ENCODE measurements at places on chromosomes 3 and 15.

DNA sequence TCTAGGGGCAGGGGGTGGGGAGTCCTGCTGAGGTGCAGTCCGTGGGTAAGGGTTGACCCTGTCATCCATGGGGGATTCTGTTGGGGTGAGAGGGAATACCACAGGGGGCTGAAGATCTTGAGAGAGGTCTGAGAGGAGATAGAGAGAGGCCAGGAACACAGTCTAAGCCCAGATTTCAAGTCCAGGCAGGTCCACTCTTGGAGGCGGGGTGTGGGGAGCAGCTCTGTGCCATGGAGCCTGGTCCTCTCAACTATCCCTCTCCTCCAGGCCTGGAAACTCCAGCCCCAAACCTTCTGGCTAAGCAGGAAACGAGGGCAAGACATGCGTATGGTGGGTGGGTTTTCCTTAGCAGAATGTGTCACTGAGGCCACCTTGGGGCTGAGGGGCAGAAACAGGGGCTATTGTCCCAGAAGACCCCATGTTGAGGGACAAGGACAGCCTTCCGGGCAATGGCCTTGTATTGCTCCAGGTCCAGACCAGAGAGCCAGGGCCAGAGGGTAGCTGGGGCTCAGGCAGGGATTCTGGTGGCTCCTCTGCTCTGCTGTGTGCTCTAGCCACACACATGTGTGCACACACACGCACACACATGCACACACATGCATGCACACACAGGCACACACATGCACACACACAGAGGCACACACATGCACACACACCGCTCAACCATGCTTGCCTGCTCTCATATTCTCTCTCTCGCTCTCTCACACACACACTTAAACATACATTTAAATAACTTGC lies 48.6 kb upstream of the MAGEF1 start:
- no peak for DNase-seq

DNA sequence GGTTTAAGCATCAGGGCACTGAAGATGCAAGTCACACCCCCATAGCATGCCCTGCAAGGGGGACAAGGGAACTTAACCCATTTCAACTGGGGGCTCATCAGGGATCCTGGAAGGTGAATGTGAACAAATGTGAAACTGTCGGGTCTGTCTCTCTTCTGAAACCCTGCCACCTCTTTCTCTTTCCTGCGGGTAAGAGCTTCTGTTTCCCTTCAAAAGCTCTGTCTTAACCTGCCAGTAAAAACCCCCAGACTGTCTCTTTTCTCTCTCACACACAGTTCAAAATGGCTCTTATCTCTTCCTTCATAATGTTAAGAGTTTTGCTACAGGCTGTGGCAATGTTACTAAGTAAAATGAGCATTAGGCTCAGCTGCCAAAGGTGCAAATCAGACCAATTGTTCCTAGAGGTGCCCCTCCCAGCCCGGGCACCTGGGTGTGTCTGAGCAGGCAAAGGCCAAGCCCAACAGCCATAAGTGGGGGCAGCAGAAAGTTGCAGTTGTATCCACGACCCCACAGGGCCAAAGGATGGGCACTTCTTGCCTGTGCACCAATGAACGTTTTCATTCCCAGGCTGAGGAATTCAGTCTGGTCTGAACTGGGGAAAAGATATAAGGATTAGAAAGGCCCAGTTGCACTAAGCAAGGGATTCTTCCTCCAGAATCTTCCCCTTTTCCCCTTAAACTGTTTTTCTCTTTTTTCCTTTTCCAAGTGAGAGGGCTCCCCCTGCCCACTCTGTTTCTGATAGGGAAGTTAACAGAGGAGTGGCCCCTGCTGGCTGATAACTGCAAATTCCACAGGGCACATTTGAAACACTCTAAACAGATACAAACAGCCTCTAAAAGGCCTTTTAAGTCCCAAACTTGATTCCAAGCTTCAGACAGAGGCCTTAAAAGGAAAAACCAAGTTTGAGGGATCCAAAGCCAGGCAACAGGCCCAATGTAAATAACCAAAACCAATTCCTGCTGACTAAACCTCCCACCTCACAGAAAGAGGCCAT lies 113.8 kb upstream of the EPHA6 start:
- DNase-seq = no peak

GRCh38 chr3:16319307-16319706 lies 54.3 kb downstream of the OXNAD1 start:
- peak; percentile 77 for DNase-seq

DNA sequence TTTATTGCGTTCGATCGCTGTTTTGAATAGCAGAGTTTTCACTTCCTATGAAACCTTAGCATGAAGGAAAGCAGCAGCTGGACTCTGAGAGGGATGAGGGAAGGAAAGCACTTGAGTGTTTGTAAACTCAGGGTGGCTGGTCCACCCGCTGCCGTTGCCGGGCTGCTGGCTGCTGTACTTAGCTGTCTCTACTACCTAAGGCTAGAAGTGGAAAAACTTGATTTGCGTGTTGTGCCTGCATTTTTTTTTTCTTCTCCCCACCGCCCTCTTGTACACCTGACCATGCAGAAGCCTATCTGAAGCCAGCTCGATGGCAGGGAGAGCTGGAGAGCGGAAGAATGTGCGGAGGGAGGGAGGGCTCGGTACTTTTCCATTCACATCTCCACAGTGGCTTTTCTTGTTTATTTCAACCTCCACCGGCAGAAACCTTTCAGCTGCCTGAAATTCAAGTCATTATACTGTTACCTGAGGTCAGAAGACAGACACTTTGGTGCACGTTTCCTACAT lies 4.8 kb upstream of the BCL6 start:
- DNase-seq = no peak

DNA sequence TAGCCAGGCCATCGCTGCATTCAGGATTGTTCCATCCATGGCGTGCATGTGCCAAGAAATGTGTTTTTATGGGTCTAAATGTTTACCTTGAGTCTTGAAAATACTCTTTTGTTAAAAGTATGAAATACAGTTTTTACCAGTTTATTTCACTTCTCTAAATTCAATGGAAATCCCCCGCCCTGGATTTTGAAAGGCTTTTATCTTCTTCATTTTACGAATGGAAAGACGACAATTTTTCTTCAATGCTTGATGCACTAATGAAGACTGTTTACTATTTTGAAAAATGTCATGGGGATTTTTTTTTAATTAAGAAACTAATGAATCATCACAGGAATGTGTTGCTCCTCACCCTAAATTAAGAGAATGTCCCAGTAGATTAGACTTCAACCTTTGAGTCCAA lies 83.5 kb downstream of the FAM81A start:
- DNase-seq = no peak

DNA sequence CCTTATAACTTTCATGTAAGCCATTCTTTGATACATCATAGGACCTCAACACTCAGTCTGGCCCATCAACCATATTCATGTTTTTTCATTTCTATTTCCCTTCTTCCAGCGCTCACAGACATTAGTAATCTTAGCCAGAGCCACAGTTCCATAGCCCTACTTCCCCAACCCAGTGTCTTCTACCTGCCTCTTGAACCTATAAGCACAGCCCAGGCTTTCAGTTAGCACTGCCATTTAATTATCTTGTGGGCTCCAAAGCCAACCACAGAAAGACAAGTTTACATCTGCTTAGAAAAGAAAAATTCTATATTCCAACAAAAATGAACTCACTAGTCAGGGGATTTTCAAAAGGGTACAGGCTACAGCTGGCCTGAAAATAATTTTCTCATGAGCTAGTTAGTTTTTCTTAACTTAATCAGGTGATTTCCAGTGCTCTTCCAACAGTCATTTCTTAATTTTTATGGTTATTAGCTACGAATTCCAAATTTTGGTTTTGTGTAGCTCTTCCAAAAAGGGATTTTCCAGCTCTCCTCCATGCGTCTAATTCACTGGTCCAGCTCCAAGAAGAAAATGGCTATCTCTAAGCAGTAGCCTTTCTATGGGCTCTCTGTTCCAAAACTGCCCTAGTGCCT lies 13.7 kb downstream of the CD200 start:
- no peak for DNase-seq

GRCh38 chr3:128504533-128504915 lies 11.5 kb upstream of the GATA2 start:
- no peak for DNase-seq

GRCh38 chr3:126351086-126351770 lies 6.0 kb downstream of the KLF15 start:
- DNase-seq = no peak

DNA sequence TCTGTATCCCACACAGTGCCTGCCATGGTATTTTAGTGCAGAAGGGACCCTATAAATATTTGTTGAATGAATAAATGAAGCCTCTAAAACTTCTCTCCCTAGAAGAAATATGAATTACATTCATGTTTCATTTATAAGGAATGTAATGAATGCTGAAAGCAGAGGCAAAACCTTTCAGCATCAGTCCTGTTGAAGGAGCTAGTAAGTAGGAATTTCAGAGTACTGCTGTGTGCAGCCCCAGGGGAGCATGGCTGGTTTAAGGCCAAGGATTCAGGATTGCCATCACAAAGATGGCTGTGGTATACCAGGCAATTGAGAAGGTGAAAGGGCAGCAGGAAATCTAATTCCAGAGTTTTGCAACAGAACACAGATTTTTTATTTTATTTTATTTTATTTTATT lies 1131.4 kb downstream of the IGSF11 start:
- DNase-seq = no peak

DNA sequence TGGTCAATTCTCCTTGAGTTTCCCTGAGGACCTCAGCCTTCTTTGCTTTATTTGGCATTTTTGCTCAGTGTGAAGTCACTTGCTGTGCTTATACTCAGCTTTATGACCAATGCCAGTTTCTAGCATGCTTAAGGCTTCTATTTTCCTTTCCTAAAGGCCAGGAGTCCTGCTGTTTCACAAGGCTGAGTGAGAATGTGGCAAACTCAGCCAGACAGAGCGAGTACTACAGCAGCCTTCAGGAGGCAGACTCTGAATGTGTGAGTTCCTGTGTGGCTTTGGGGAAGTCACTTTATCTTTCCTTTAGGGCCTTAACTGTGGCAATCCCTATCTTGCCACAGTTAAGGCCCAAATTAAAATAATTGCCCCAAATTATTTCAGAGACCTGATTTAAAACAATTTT lies 213.2 kb upstream of the MRPL3 start:
- no peak for DNase-seq

DNA sequence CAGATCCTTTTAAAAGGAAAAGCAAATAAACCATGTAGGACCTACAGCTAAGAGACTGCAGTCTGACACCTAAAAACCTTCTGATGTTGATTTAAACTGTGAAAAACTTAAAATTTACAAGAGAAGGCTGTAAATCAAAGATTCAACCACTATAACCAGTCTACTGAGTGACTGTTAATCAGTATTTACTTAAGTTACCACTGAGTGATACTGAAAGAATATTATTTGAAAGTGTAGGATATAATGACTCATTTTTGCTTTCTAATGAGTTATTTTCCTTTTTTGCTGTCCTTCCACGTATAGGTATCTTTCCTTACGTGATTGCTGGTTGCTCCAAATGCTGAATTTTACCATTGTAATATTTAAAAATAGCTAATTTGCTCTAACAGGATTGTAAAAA lies 44.6 kb downstream of the RFX7 start:
- DNase-seq = no peak

- no peak for DNase-seq
Measured at GRCh38 chr15:96053781-96054428, 276.6 kb upstream of the NR2F2 start.

DNA sequence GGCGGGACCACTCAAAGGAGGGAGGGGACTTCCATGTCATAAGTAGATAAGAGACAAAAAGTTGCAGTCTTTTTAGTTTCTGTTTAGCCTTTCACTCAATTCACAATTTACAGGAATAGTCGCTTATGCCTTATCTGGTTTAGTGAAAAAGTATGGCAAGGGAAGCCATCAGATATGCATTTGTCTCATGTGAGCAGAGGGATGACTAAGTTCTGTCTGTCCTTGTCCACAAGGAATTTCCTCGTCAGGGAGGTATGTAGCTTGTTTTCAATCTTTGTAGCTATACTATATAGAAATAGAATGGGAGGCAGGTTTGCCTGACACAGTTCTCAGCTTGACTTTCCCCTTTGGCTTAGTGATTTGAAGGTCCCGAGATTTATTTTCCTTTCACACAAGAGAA lies 882.8 kb downstream of the NAALADL2 start:
- DNase-seq = no peak

DNA sequence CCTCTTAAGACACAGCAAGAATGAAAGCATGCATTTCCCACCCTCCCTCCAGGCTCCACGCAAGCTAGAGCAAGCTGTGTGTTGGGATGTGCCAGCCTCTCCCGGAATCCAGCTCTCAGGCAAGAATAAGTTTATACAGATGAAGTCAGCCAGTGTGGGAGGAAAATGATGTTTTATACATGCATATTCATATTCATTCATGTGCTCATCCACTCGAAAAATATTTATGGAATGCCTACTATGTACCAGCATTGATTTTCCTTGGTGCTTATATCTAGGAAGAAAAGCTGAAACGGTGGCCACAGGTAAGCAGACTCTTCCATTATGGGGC lies 62.7 kb downstream of the KLHL6 start:
- no peak for DNase-seq

GRCh38 chr15:88603885-88604284 lies 17.3 kb upstream of the AEN start:
- no peak for DNase-seq

- no peak for DNase-seq
Measured at GRCh38 chr3:117281371-117281770, 571.8 kb downstream of the TUSC7 start.

DNA sequence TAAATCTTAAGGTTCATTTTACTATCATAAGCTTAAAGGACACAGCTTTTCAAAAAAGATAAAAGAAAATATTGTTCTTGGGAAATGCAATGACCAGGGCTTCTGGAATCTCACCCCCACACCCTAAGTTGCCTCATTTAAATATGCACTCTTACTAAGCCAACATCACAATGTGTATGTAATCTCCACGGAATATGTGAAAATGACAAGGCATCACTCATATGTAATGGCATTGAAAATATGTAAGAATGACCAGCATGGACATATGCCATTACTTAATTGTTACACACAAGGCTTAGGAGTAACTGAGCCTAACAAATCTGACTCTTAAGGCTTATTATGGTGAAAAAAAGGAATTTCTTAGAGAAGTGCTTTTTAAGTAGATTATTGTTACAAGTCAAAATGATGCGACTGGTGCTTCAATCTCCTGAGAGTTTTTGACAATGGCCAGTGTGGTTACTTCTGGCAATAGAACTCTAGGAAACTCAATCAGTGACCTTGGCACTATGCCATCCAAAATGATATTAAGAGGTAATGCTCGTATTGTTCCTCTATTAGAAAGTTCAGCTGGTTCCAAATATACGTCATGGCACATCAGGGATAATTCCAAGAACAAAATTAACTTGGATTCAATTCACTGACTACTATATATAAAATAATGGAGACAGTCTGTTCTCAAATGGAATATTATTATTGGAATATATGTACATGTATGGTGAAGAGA lies 290.0 kb upstream of the PLSCR5 start:
- no peak for DNase-seq

- no peak for DNase-seq
Measured at GRCh38 chr3:61146010-61146890, 105.0 kb downstream of the FHIT start.

GRCh38 chr3:197906023-197906849 lies 43.8 kb upstream of the RPL35A start:
- DNase-seq = peak; percentile 62

DNA sequence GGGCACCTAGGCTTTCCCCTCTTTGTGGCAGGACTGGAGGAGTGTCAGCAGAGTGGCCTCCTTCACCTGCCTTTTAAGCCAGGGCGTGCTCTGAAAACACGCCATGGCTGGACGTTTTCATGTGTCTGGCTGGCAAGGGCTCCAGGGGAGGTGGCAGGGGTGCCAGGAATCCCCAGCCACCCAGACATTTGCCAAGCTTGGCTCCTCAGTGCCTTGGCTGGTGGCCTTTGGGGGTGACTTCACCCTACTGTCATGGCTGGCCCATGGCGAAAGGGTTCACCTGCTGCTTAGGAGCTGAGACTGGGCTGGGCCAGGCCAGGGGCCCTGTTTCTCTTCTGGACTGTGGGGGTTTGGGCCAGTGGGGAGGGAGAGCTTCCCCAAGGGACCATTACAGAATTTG lies 17.6 kb downstream of the KLF13 start:
- DNase-seq = no peak
